Adrenal gland (tissue), 19 donors: ENCODE measurements at places on chromosomes 3 and 15. TPM values are rescaled to one million over a fixed set of nuclear protein-coding genes. Genes with fewer than 3 reads are reported as not detected.

DNA sequence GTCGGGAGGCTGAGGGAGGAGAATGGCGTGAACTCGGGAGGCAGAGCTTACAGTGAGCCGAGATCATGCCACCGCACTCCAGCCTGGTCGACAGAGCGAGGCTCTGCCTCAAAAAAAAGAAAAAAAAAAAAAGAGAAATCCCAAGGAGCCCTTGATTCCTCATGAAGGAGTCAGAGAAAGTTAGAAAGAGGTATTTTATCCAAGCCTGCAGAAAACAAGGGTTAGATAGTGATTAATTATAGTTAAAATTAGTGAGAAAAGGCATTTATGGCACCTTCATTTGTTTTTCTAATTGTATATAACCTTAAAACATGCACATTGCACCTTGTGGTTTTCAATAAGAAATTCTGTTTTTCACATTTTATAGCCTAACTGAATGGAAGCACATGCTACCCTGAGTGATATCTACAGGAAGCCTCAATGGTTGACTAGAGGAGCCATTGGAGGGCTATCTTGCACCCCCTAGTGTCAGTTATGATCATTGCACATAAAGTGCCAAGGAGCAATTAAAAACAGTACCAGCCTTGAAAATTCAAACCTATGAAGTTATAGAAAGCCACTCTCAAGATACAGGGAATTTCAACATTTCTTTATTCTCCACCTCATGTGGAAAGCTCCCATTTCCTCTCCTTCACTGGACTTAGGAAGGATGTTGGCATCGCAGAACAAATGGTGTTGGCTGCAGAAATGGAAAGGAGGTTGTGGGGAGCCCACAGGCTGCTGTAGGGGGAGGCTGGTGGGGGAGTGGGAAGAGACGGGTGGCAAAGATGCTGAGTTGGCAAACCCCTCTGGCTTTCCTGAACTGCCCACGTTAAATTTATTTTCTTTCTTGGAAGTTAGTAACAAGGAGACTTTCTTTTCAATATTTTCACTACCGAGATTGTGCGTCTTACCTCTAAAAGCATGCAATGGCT, 48.5 kb downstream of the ITGA11 start:
- no peak for DNase-seq

- no peak for DNase-seq
Measured at GRCh38 chr3:54827776-54828175, 100.1 kb downstream of the LRTM1 start.

The ADCY5 gene
- total RNA-seq, result 2.8 TPM

The RBMS3 gene
- total RNA-seq, result 36.5 TPM

The FSIP1 gene
- not detected for total RNA-seq

GRCh38 chr3:124860599-124860998, 26.6 kb downstream of the ITGB5 start:
- DNase-seq, result peak; percentile 96

GRCh38 chr3:71304684-71305083, 278.8 kb downstream of the FOXP1 start:
- DNase-seq, result no peak

- peak; percentile 8 for DNase-seq
Measured at GRCh38 chr3:160279657-160280056, 54.4 kb downstream of the C3orf80 start.

DNA sequence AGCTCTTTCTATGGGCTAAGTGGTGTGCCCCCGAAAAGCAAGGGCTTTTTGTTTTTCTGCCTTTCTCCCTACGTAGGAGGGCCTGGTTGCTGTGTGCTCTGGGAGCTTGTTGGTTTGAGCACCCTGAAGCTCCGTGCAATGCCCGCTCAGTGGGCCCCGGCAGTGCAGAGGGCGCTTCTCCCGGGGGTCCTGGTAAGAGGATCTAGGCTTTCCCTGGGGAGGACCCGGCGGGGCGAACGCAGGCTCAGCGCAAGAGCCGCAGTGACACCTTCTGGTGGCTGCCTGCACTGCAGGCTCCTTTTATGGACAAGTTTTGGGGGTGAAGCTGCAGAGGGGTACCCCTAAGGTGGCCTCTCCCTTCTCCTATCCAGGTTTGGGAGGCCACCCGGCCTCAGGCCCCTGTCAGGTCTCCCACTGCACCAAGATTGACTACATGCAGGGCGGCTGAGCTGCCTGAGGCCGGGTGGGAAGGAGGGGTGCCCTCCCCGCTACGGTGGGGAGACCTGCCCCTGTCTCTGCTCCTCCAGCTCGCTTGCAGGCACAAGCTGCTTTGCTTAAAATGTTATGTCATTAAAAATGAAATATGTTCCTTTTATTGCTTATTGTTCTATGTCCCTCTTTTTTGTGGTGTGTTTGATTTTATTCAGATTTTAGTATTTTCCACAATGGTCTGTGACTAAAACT, 387.9 kb downstream of the GABRG3 start:
- peak; percentile 37 for DNase-seq

DNA sequence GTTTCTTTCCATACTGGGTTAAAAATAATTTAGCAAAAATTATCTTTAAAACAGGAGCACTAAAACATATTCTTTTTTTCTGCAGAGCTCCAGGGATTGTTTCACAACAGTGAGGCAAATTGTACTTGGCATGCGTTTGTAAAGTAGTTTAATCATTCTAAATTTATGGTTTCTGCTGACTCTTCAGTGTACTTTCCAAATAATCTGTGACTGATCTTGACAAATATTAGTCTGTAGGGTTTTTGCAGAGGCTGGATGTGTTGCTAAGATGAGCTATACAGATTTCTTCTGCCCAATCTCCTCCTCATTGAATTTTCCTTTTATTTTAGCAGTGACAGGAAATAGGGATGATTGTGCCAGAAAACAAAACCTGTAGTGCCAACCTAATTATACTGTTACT, 328.0 kb upstream of the MANF start:
- no peak for DNase-seq

- no peak for DNase-seq
Measured at GRCh38 chr3:53811143-53811927, 34.9 kb downstream of the CHDH start.

DNA sequence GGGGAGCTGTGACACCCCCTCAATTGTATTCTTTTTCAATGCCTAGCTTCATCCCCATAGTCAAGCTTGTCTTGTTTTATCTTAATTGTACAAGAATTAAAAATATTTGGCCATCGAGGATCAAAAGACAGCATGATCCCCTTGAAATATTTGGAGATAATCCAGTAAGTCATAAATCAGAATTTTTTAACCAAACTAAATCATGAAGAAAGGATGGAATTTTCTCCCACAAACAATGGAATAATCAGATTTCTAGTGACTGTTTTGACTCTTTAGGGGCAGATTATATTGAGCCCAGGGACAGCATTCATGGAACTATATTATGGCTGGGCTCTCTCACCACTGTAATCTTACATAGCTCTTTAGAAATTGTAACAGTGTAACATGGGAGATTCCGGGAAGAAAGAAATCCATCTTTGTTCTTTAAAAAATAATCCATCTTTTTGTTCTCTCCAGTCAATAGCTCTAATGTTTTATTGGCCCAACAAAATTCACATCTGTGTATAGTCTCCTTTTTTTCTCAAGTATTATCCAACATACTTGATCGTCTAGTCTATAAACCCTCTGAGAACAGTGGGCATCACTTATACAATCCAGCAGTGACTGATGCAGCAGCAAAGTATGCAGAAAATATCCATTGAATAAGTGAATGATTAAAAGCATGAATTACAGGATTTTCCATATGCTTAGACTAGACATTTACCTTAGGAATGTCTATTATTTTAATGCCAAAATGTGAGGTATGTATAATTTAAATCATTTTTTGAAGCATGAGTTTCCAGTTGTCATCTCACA, 277.0 kb upstream of the PLSCR5 start:
- DNase-seq, result no peak

DNA sequence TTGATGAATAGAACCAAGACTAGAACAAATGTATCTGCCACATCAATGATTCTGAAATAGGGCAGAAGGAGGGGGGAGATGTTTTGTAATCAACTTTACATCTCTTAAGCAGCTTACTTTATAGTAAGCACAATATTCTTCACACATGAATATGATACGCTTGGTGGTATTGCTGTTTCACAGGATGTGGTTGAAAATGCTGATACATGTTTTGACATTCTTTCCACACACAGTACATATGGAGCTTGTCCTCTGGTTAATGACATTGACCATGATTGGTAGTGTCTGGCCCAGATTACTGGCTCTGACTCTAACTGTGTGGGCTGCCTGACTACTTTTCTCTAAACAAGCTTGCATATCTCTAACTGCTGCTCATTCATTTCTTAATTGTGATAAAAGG, 168.9 kb downstream of the KLHL25 start:
- no peak for DNase-seq
